ENCODE measurements at places on chromosomes 3 and 15.

GRCh38 chr3:60827666-60828065 lies 423.6 kb downstream of the FHIT start:
- DNase-seq: no peak

- DNase-seq: no peak
Measured at GRCh38 chr15:44554934-44555723, 18.2 kb downstream of the EIF3J start.

DNA sequence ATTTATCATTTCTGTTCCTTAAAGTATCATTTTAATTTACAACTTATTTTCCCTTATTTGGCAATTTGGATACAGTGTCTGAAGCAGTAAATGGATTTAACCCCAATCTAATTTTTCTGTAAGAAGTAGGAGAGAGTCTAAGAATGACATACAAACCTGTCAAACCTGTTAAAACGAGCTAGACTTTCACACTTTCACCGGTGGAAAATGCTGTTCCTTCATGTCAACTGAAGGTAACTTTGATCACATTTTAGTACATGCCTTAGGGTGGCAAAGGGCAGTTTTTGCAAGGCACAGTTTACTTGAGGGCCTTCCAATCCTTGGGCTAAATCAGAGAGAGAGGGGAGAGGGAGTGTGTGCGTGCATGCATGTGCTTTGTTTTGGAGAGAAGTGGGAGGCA lies 221.4 kb downstream of the THSD4 start:
- DNase-seq: no peak

DNA sequence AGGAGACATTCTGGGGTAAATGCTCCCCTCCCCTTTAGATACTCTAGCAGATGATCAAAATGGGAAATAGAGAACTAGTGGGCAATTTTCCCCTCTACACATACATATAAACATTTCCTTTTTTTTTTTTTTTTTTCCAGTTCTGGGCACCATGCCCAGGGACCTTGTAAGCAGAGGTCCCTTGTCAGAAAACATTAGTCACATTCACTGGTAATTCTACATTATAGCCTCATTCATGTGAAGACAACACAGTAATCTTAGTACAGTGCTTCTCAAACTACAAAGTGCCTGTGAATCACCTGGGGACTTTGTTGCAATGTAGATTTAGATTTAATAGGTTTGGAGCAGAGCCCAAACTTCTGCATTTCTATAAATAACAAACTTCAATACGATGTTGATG lies 60.1 kb upstream of the ACTC1 start:
- DNase-seq: no peak

DNA sequence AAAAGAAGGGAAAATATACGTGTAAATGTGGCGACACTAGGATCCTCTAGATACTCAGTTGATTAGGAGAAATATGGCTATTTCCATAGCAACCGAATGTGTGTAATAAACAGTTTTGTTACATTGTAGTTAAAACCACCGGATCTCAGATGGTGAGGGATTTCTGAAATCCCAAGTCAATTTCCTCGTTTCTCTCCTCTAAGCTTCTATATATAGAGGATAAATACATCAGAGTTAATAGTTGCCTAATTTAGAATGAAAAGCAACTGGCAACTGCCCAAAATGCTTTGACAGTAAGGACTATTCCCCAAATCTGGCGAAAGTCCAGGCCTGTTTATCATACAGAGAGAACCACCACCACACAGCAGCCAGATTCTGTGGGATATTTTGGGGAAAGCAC lies 112.6 kb downstream of the GABRB3 start:
- no peak for DNase-seq

DNA sequence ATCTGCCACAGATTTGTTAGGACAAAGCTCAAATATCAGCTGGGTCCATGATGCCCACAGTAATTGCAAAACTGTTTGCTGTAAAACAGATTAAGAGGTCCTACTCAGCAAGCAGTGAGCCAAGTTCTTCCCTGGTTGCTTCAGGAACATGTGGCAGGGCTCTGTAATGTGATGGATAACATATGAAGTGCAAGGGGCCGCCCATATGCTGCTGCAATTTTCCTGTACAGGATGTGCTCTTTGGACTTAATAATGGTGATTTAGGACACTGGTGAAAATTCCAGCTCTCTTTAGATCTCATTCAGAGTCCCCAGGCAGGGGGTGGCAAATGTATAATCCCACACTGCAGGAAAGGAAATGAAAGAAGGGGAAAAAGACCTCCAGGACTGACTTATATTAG lies 289.4 kb downstream of the LSAMP start:
- DNase-seq: no peak

GRCh38 chr15:51170882-51171633 lies 76.4 kb upstream of the TNFAIP8L3 start:
- DNase-seq: no peak

DNA sequence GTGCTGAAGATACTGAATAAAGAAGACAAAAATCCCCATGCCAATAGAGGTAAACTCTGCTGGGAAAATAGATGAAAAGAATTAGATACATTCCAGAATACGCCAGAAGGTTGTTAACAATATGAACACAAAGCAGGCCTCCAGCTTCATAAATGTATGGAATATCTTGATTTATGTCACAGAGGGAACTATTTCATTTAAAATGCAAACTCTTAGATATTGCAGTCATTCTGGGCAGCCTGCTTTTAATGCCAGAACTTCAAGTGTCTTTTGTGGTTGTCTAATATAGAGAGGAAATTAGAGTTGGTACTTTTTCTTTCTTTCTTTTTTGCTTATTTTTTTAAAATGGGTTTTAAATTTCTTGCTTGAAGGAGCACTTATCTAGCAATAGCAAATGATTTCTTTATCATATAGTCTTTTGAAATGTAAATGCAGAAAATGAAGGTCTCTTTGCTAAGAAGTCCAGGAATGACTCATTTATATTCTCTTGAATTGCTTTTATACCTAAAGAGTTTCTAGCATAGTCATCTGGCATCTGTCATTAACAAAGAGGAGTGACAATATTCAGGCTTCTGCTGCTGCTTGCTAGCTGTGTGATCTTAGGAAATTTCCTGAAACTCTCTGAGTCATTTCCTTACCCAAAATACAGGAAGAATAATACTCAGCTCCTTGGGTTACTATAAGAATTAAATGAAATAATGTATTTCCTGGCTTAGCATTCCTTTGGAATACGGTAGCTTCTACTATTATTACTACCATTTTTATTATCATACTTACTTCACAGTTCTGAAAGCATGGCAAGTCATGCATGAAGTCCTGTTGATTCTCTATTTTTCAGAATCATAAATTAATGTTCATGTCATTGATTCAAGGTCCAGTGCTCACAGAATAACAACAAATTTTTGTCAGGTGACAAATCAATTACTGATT lies 527.6 kb downstream of the DIPK2A start:
- peak; percentile 67 for DNase-seq

GRCh38 chr15:31732726-31733125 lies 297.6 kb upstream of the CHRNA7 start:
- no peak for DNase-seq

DNA sequence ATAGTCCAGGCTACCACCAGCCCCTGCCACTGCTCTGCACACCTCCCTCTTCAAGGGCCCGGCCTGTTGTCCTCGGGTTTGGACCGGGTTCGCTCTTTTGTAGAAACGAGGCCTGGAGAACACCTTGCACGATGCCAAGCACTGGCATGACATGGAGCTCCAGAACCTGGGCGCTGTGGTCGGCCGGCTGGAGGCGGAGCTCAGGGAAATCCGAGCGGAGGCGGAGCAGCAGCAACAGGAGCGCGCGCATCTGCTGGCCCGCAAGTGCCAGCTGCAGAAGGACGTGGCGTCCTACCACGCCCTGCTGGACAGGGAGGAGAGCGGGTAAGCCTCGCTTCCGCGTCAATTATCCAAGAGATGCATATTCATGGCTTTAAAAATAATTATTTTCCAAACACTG lies 72.4 kb downstream of the BFSP2 start:
- DNase-seq: no peak

DNA sequence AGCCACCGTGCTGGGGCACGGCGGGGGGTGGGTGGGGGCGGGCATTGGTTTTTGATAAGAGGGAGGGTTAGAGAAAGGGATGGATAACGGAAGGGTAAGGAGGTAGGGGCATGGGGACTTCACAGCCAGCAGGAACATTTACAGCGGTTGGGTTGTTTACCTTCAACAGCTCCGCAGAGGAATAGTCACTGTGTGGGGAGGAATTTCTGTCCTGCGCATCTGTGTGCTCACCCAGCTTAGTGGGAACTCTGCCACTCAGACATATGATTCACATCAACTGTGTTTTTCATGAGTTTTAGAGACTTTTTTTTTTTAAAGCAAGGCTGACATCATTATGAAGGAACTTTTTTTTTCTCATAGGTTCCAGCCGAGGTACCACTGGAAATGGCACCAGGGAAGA lies 19.6 kb downstream of the CHRD start:
- DNase-seq: no peak

GRCh38 chr15:50355980-50356379 lies 982 bp upstream of the GABPB1 start:
- DNase-seq: no peak

DNA sequence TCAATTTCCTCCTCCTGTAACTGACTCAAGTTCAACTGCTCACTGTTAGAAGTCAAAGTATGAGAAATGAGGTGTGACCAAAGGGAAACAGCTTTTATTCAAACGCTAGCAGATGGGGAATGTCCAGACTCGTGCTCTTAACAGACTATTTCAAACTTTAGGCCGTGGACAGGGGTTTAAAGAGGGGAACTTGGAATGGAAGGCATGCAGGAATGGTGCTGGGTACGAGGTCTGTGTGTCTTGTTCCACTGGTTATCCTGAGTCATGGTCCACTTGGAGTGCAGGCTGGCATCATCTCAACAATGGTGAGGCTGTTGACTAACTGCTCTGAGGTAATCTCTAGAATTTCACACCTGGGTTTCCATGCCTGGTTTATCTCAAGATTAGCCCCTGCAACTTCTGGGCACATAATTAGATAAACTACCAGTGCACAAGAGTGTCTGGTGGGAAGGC lies 22.9 kb upstream of the DNAAF4 start:
- DNase-seq: no peak

GRCh38 chr15:77384589-77385359 lies 35.1 kb downstream of the PEAK1 start:
- peak; percentile 27 for DNase-seq

DNA sequence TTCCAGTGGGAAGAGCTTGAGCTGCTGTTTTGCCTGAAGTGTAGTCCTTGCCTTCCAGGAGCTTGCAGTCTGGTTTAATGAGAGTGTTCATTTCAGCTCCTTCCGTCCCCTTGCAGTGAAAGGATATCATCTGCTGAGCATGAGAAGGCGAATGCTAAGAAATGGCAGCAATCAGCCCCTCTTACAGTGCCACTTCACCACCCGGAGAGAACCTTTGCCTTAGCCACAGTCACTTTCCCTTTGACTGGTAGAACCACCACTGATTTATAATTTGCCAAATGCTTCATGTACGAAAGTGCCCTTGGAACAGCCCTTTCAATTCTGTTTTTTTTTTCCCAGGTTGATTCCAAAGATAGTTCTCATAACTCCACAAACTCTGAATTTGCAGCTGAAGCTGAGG lies 11.5 kb downstream of the TATDN2 start:
- DNase-seq: no peak

DNA sequence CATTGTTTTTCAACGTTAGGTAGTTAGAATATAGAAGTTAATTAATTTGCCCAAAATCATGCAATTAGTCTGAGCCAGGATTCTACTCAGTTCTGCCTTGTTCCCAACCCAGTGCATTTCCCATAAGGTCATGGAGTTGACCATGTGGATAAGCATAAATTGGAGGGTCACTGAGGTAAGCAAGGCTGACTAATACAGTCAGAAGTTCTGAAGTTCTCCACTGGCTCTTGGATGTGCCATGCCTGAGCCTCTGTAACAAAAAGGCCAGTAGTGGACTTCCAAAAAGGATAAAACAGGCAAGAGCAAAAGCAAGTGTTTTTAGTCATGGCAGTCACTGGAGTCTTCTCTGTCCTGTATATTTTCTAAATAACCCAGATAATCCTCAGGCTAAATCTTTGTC lies 124.4 kb upstream of the PHLDB2 start:
- DNase-seq: no peak

DNA sequence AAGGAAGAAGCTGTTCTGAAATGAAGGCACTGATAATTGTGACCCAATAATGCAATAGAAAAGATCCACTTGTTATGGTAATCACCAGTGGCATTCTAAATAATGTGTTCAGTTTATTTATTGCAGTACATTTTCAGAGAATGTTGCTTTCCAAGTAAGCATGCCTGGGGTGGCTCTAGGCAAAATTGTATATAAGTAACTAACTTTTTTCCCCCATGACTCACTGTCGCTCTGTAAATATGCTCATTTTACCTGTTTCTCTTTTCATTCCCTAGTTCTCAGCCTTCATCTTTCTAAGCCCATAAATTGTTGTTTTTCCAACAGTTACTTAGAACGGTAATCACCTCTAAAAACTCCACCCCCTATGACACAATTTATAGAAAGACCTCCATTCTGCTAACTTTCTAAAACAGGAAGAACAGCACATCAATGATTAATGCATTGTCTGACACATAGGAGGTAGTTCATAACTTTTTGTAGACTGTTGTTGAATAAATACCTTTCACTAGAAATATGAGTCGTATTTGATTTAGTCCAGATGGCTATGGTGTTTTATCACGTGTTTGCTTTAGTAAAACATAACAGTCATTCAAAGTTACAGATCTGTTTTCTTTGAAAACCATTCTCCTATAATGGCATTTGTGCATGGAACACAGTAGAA lies 143.1 kb downstream of the LSAMP start:
- DNase-seq: no peak

GRCh38 chr3:163490119-163490518 lies 1588.2 kb downstream of the SI start:
- DNase-seq: peak; percentile 62

GRCh38 chr3:55332176-55332575 lies 154.9 kb downstream of the WNT5A start:
- DNase-seq: no peak

- DNase-seq: peak; percentile 88
Measured at GRCh38 chr3:36864180-36865053, 80.4 kb downstream of the TRANK1 start.

DNA sequence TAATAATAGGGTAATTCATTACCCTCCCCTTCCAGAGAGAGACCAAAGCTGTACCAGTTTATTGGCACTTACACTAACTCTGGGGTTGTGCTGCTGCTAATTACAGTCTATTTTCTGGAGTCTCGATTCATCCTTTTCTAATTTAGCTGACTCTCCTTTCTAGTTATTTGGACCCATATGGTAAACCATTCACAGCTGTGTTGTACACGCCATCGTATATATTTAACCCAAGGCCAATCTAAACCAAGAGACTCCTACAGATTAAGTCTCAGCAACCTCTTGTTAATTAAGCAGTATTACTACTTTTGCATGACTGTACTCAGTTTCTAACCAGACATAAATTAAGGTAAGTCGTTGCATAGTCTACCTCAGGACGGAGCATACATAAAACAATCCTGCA lies 22.5 kb downstream of the ANXA2 start:
- DNase-seq: no peak

DNA sequence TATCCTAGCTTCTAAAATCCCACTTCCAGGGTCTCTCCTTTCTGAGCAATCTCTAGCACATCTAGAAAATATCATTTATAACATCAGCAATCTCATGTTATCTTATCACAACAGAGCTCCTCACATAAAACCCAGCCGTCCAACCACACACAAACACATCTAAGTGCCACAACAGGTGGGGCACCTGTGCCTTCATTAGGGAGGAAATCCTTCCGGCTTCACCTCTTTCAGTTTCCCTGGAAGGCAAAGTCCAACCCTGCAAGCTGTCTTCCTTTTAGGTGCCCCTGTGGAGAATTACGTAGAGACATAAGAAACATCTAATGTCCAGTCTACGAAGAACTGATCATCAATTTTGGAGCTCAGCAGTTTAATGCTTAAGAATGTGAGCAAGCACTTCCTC lies 1.6 kb downstream of the ZDHHC3 start:
- DNase-seq: no peak
